RWPE2 (cell line): ENCODE measurements at places on chromosomes 12 and 14.

DNA sequence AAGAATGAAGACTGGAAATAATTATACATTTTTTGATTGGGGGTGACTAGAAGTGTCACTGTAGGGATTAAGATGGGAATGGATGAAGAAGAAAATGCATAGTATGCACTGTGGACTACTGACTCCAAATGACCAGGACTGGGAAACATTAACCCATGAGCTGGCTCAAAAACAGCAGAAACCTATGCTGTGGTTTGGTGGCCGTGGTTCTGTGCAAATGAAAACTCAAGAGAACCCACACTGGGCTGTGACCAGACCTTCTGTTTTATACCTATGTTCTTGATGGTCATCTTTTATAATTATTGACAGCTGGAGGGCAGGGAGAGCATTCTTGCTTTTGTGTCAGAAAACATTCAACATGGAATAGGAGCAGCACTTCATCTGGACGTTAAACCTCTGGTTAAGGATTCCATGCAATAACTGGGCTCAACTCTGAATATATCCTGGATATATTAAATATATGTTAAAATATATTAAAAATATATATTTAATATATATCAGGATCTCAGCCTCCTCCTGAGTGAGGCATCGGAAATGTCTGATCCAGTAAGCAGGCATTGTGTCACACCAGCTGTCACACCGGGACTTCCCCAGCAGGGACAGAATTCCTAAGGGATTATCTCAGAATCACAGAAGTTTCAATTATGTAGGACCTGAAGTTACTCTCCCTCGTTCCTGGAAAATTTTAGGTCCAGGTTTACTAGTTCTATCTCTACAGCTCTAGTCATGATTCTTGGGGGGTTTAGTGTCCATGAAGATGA, 48.5 kb downstream of the BBS10 start:
- H3K27me3 ChIP-seq = no peaks in the 10 kb centered on the region
- no peak overlapping the region for H3K27ac ChIP-seq
- no peak overlapping the region for H3K4me3 ChIP-seq

GRCh38 chr12:6423267-6424007, 21.3 kb upstream of the CD27 start:
- no peak overlapping the region for H3K4me3 ChIP-seq
- H3K27ac ChIP-seq = no peak overlapping the region
- no peaks in the 10 kb centered on the region for H3K36me3 ChIP-seq

DNA sequence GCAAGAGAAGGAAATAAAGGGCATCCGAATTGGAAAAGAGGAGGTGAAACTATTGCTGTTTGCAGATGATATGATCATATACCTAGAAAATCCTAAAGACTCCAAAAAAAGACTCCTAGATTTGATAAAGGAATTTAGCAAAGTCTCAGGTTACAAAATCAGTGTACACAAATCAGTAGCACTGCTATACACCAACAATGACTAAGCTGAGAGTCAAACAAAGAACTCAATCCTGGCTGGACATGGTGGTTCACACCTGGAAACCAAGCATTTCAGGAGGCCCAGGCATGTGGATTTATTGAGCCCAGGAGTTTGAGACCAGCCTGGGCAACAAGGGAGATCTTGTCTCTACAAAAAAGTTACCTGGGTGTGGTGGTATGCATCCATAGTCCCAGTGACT, 188.7 kb upstream of the PLXNC1 start:
- H3K27ac ChIP-seq = no peak overlapping the region
- H3K4me1 ChIP-seq = no peaks in the 10 kb centered on the region
- no peaks in the 10 kb centered on the region for H3K36me3 ChIP-seq

- H3K27ac ChIP-seq = no peak overlapping the region
- peaks cover 7% of the 10 kb centered on the region for H3K4me1 ChIP-seq
- H3K27me3 ChIP-seq = peaks cover 31% of the 10 kb centered on the region
- H3K36me3 ChIP-seq = no peaks in the 10 kb centered on the region
- DNase-seq = peak; percentile 35
- no peak overlapping the region for H3K4me3 ChIP-seq
Observed at GRCh38 chr12:132322206-132323132, 6.9 kb downstream of the GALNT9 start.

DNA sequence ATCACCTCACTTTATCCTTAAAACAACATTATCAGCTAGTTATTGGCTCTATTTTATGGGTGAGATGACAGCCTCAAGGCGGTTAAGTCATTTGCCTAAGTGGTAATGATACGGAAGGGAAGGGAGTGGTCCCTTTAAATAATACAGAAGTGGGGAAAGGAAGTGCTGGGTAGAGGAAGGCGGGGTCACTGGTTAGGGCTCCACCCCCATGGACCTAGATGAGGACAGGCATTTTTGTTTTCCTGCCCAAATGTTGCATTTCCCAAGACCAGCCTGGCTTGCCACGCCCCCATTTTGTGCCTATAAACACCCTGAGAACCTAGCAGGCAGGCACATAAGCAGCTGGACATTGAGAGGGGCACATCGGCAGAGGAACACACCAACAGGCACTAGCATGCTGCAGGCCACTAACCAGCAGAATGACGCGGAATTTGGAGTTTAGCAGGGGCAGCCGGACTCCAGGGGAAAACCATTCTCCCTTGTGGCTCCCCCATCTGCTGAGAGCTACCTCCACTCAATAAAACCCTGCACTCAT, 100.9 kb downstream of the EPS8 start:
- DNase-seq = no peak
- H3K27me3 ChIP-seq = no peaks in the 10 kb centered on the region
- no peaks in the 10 kb centered on the region for H3K4me1 ChIP-seq

GRCh38 chr12:7716381-7716780, 5.1 kb downstream of the DPPA3 start:
- DNase-seq = no peak
- H3K4me1 ChIP-seq = no peaks in the 10 kb centered on the region

- H3K4me3 ChIP-seq = no peak overlapping the region
- no peaks in the 10 kb centered on the region for H3K4me1 ChIP-seq
- H3K27me3 ChIP-seq = no peaks in the 10 kb centered on the region
Observed at GRCh38 chr12:38669081-38669480, 236.3 kb downstream of the CPNE8 start.

DNA sequence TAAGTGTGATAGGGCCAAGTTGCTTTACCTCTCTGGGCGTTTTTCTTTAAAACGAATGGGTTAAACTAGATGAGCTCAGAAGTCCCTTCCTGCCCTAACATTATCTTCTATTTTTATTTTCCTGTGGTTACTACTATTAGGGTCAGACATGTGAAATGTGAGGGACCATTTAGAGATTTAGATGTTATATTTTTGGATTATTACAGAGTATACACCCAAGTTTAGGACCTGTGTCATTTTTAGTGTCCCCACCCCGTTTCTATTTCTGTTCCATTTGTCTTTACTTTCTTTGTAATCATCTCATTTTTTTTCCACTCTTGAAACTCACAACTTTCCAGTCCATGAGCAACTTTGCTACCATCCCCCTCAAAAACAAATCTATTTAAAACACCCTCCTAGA, 56.3 kb downstream of the SLC4A8 start:
- H3K4me3 ChIP-seq = no peak overlapping the region
- H3K27me3 ChIP-seq = no peaks in the 10 kb centered on the region
- no peak overlapping the region for H3K27ac ChIP-seq
- no peaks in the 10 kb centered on the region for H3K4me1 ChIP-seq
- no peak for DNase-seq
- H3K36me3 ChIP-seq = no peaks in the 10 kb centered on the region

GRCh38 chr14:58488550-58488949, 61.0 kb downstream of the KIAA0586 start:
- no peaks in the 10 kb centered on the region for H3K27me3 ChIP-seq
- no peak overlapping the region for H3K27ac ChIP-seq
- no peak overlapping the region for H3K4me3 ChIP-seq
- peaks cover 81% of the 10 kb centered on the region for H3K36me3 ChIP-seq
- no peak for DNase-seq

- no peak overlapping the region for H3K27ac ChIP-seq
- H3K4me3 ChIP-seq = no peak overlapping the region
- DNase-seq = no peak
Observed at GRCh38 chr12:107976331-107976730, 152.8 kb upstream of the WSCD2 start.

DNA sequence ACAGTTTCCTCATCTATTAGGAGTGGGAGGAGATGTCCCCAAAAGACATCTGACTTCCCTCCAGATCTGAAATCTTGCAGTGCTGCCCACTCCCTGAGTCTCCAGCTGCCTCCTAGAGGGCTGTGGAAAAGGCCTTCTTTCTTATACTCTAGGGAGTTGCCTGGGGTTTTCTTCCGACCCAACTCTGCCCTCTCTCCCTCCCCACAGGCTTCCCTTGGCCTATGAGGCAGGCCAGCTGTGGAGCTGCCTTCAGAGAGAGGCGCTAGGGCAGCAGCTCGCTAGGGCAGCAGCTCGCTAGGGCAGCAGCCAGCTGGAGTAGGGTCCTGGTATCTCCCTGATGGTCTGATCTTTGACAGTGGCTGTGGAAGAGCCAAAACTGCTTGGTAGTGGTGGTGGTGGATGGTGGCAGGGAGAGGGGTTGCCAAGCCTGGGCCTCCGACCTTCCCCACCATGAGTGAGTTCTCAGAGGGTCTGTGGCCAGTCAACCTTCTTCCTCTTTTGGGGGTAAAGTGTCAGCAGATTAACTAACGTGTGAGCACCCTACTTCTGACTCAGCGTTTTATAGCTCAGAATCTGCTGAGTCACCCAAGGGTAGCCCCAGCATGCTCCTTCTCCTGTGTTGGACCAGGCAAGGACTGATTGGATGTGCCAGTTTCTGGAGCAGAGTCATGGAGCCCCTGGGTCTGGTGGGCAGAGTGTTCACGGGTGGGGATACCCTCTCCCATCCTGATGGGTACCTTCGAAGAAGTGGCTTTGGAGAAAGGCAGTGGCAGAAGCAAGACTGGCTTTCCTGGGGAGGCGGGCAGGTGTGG, 2.3 kb downstream of the SLC48A1 start:
- H3K4me3 ChIP-seq = no peak overlapping the region
- peaks cover 10% of the 10 kb centered on the region for H3K4me1 ChIP-seq
- DNase-seq = no peak
- no peaks in the 10 kb centered on the region for H3K27me3 ChIP-seq
- no peak overlapping the region for H3K27ac ChIP-seq
- H3K36me3 ChIP-seq = no peaks in the 10 kb centered on the region

DNA sequence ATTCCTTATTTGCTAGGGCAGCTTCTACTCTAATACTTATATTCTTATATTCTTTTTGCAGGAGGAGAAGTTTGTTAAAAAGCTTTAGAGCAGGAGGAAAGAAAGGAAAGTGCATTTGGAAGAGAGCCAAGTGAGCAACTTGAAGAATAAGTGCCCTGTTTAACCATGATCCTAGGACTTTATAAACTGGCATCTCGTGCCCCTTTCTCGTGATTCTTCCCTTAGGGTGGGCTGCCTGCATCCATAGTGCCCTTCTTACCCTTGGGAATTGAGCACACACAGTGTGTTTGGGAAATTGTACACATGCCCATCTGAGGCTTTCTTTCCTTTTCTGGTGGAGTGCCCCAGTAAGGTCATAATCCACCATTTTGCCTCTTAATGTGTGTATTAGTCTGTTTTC, 141.9 kb downstream of the NUBPL start:
- no peaks in the 10 kb centered on the region for H3K36me3 ChIP-seq
- no peak overlapping the region for H3K27ac ChIP-seq
- no peaks in the 10 kb centered on the region for H3K27me3 ChIP-seq
- DNase-seq = no peak
- H3K4me3 ChIP-seq = no peak overlapping the region
